A673 (cell line): ENCODE measurements at places on chromosomes 4 and X. TPM values are rescaled to one million over a fixed set of nuclear protein-coding genes. Genes with fewer than 3 reads are reported as not detected.

Gene BST1
- total RNA-seq = 2.1 and 2.4 TPM in 2 replicates

Gene RHOXF1
- total RNA-seq = not detected in 2 replicates

GRCh38 chr4:176635372-176636261 lies 157.1 kb downstream of the VEGFC start:
- DNase-seq = peak; percentile 45

DNA sequence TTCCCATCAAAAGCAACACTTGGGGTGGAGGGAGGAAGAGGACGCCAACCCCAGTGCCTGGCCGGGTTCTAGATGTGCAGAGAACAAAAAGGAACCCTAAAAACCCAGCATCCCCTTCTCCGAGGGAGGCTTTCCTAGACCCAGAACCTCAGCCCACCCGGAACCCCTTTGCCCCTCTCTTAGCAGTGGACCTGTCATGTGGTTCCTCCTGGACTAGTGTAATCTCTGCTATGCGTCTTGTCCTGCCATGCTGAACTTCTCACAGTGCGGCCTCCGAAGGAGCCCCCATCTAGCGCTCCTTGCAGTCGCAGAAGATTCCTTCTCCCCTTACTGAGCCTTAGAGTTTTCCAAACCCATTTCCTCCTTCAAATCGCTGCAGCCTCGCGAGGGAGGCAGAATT lies 1.1 kb upstream of the PRRG3 start:
- no peak for DNase-seq

DNA sequence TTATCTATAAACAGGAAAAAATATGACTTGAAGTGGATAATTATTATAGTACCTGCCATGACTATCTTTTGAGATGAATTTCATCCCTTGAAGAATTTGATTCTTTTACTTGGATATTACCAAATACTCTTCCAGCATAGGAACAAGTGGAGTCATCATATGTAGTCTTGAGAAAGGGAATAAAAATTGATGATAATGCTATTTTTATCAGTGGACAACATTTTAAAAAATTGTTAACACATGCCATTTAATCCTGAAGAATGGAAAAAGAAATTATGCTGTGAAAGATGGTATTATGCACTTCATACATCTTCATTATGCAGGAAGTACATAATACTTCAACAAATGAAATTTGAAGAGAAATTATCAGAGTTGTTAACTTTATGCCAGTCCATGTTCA lies 83.6 kb downstream of the ITIH6 start:
- DNase-seq = no peak

DNA sequence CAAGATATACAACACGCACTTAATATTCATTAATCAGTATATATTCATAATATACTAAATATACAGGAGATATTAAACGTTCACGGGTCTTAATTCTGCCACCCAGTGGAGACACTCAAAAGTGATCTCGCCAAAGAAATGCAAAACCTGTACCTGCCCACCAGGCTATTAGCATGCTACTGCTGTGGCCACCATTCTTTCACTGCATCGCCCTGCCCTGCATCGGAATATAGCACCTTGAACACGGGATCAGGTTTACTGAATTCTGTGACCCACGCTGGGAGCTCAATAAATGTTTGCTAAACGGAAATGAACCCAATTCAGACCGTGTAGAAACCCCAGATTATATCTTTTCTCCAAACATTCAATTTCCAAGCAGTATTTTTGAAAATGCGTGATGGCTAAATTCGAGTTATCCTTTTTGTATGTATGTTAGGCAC lies 840 bp upstream of the CLCN3 start:
- DNase-seq = peak; percentile 56

DNA sequence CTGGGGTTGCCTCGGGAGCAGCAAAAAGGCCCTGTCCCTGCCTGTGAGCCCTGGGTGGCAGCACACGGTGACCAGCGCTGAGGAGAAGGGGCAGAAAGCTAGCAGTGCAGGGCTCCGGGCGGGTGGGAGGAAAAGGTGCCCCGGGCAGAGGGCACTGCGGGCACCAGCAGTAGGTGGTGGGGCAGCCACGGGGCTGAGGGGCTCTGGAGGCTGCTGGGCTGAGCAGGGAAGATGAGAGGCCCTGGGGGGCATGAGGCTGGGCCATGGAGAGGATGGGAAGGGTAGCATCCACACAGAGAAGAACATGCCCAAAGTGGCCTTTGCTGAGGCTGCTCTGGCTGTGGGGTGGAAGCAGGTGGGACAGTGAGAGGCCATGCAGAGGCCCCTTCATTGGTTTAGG lies 67.5 kb upstream of the NKX1-1 start:
- no peak for DNase-seq
